ENCODE measurements at places on chromosomes 13 and 19.

DNA sequence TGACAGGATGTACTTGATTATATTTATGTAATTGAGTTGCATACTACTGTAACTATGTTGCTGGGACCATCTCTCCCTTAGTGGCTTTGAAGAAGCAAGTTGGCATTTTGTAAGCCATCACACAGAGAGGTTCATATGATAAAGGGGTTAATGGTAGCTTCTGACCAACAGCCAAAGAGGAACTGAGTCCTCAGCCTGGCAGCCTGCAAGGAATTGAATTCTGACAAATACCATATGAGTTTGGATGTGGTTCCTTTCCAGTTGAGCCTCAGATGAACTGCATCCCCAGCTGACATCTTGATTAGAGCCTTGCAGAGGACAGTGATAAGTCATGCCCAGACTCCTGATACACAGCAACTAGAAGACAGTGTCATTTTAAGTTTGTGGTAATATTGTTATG is 8.6 kb upstream of the MYCBP2 start:
- no peak for DNase-seq

DNA sequence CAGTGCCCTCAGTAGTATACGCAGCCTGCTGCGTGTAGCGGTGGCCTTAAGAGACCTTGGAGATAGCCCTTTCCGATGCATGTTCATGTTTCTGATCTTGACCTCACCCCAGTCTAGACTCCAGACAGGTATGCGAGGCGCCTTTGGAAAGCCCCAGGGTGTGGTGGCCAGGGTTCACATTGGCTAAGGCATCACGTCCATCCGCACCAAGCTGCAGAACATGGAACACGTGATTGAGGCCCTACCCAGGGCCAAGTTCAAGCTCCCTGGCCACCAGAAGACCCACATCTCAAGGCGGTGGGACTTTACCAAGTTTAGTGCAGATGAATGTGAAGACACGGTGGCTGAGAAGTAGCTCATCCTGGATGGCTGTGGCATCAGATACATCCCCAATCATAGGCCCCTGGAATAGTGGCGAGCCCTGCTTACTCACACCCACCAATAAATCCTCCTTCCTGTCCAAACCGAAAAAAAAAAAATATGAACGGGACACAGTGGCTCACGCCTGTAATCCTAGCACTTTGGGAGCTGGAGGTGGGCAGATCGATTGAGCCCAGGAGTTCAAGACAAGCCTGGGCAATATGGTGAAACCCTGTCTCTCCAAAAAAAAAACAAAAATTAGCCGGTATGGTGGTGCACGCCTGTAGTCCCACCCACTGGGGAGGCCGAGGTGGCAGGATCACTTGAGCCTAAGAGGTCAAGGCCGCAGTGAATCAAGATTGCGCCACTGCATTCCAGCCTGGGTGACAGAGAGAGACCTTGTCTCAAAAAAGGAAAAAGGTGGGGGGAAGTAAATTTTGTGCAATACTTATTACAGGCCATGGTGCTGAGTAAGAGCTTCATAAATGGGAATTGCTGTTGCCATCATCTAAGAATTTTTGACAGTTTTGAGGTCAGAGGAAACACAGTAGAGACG is 12.4 kb upstream of the CBLC start:
- DNase-seq, result no peak

DNA sequence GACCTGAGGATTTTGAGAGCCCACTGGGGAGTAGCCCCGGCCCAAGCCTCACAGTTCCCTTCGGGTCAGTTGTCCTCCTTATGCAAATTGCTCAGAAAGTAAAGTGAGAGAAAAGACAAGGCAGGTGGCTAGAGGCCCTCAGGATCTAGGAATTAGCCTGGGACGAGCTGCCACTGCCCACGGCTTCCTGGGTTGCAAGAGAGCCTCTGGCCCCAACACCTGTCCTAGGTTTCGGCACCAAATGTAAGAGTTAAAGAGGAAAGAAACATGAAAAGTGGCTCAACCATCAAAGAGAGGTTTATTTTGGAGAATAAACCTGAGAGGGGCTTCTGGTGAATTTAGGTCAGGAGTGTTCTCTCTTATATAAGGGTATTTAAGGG is 25.6 kb downstream of the TMEM255B start:
- DNase-seq, result no peak

GRCh38 chr13:100528820-100529219 is 59.8 kb downstream of the GGACT start:
- no peak for DNase-seq

GRCh38 chr19:17766543-17767131 is 15.4 kb downstream of the FCHO1 start:
- DNase-seq, result no peak

DNA sequence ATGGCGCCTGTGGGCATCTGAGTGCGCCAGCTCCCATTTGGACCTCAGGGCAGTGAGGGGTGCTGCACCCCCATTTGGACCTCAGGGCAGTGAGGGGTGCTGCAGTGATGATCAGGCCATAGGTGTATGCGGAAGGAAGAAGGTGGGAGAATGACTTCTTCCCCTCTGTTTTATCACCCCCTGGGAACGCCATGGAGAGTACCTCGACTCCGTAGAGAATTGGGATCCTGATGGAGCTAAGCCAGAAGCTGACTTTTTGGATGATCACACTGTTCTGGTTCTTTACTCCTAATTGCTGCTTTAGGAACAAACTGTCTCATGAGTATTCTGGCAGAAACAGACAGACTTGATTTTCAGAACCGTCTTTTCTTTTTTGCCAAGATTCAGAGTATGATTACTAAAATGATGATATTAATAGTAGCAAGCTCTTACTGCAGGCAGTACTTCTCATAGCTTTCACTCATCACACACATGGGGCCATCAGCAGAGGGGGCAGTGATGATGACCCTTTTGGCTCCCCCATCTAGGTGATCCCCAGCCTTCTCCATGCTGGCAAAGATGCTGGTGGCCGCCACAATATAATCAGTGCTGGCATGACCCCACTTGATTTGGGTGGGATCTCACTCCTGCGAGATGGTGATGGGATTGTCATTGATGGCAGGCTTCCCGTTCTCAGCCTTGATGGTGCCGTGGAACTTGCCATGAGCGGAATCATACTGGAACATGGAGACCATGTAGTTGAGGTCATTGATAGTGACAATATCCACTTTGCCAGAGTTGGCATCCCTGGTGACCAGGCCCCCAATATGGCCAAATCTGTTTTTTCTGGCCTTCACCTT is 10.3 kb upstream of the UBAC2 start:
- no peak for DNase-seq

DNA sequence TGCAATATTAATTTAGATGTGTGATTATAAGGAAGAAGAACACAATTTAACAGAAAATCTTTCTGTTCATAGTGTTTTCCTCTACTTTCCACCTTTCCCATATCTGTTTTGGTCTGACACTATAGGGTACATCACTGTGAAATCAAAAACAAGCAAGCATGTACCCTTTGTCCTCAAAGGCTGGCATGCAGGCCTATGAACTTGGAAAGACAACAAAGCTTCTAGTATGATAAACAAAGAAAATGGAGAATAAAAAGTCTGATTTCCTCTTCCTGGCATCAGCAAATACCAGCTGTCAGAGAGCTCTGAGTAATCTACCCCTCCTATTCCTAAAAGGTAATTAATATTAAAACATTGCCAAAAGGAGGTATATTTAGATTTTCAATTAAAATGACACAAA is 5.6 kb upstream of the NEK3 start:
- no peak for DNase-seq

GRCh38 chr13:99015606-99016490 is 38.0 kb upstream of the DOCK9 start:
- no peak for DNase-seq

GRCh38 chr19:35232912-35233311 is 4.4 kb upstream of the FAM187B start:
- DNase-seq, result no peak

DNA sequence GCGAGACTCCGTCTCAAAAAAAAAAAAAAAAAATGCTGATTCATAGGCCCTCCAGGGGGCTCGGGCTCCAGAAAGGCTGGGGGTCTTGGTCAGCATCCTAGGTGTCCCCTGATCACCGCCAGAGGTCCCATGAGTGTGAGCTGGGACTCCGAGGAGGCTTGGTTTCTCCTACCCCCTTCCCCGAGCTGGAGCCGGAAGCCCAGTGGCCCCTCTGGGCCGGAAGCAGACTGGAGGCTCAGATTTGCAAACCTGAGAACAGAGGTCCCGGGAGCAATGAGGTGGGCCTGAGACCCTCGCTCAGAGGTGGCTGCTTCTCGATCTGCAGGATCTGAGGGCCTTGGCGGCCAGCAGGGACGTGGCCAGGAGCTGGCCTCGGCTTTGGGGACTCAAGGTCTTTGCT is 41.5 kb downstream of the EFNA2 start:
- no peak for DNase-seq

DNA sequence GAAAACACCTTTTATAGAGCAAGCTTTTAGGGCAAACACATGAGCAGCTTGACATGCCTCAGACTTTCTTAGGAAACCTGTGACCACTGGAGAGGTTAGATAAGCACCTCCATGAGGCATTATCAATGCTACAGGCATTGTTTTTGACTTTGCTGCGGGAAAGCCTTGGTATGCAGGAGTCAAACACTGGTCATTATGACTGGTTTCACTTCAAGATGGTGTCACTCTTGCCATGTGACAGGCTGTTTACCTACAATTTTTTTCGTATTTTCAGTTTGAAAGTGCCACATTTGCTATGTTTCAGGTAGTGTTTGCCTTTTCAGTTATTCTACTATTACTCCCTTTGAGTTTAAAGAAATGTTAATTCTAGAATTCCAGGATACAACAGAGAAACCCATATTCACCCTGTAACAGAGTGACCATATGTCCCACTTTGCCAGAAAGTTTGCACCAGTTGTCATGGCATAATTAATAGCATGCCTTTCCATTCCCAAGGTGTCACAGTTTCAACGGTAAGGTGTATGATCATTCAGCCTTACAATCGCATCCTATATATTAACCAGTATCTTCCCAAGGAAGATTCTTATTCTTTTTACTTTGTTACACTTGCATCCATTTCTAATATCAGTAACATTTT is 33.0 kb downstream of the USP12 start:
- no peak for DNase-seq

GRCh38 chr19:35013041-35013819 is 13.1 kb downstream of the GRAMD1A start:
- no peak for DNase-seq

DNA sequence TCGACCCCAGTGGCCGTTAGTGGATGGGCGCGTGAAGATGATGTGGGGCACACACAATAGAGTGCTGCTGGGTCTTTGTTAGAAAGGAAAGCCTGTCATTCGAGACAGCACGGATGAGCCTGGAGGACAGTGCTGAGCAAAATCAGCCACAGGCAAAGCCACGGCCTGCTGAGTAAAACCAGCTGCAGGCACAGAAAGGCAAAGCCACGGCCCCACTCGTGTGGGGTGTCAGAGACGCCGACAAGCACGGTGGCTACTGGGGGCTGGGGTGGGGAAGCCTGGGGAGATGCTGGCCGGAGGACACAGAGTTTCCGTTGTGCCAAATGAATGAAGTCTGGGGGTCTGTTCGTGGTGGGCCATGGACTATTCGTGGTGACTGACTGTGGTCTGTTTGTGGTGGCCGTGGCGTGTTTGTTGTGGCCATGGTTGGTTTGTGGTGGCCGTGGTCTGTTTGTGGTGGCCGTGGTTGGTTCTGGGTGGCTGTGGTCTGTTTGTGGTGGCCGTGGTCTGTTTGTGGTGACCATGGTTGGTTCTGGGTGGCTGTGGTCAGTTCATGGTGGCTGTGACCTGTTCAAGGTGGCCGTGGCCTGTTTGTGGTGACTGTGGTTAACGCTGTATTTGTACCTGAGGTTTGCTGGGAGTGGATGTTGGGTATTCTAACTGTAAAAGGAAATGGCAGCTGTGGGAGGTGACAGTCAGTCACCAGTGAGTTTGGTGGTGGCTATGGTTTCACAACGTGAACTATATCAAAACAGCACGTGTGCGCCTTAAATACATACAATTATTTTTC is 36.3 kb downstream of the MCF2L start:
- DNase-seq, result no peak

GRCh38 chr13:42804244-42804874 is 23.0 kb downstream of the FAM216B start:
- DNase-seq, result no peak

DNA sequence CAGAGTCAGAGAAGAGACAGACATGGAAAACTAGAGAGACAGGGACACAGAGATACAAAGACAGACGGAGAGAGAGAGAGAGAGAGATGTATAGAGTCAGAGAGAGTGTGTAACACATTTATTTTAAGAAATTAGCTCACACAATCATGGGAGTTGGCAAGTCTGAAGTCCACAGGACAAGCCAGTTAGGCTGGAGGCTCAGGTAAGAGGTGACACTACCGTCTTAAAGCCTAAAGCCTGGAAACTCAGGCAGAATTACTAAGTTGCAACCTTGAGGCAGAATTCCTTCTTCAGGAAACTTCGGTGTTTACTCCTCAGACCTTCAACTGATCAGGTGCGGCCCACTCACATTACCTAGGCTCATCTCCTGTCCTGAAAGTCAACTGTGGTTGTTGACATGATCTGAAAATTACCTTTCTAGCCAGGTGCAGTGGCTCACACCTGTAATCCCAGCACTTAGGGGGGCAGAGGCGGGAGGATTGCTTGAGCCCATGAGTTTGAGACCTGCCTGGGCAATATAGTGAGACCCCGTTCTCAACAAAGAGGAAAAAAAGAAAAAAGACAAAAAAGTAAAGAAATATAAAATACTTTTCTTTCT is 2.8 kb upstream of the TNFSF14 start:
- DNase-seq, result no peak

DNA sequence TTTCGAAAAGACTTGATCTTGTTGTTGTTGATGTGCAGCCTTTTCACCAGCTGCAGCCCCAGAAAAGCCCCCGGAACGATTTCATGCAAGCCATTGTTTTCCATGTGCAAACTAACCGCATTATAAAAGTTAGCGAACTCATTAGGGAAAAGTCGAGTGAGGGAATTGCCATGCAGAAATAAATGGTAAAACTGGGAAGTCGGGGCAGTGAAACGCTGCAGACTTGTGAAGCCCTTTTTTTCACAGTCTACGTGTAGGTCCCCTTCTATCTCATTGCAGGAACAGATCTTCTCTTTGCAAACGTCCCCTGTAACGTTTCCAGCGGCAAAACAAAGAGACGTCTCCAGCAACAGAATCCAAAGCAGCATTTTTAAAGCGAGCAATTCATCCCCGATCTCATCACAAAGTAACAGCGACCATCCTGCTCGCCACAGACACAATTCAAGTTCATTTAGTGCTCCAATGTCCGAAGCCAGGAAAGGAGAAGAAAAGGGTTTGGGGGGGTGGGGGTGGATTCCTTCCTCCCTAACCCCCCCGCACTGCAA is 1.1 kb downstream of the SLITRK1 start:
- DNase-seq, result no peak

- DNase-seq, result no peak
Observed at GRCh38 chr19:18284712-18285360, 3.4 kb upstream of the JUND start.

GRCh38 chr19:16383584-16384161 is 59.0 kb downstream of the KLF2 start:
- no peak for DNase-seq
